Mucosa of descending colon (tissue), 3 donors: ENCODE measurements at places on chromosomes 7 and 10. TPM values are rescaled to one million over a fixed set of nuclear protein-coding genes. Genes with fewer than 3 reads are reported as not detected.

GRCh38 chr7:7972128-7972527 lies 3.5 kb downstream of the GLCCI1 start:
- DNase-seq: no peak

- DNase-seq: no peak
Observed at GRCh38 chr10:4867520-4868356, 41.7 kb downstream of the AKR1E2 start.

- no peak for DNase-seq
Observed at GRCh38 chr10:45064998-45065397, 64.3 kb downstream of the ZNF22 start.

GRCh38 chr7:2575733-2576340 lies 17.1 kb downstream of the IQCE start:
- no peak for DNase-seq

- peak; percentile 47 for DNase-seq
Observed at GRCh38 chr7:155291045-155291530, 6.6 kb upstream of the INSIG1 start.

GRCh38 chr10:113540845-113541548 lies 11.9 kb upstream of the HABP2 start:
- no peak for DNase-seq

- DNase-seq: no peak
Observed at GRCh38 chr10:116783011-116783655, 40.8 kb upstream of the HSPA12A start.

DNA sequence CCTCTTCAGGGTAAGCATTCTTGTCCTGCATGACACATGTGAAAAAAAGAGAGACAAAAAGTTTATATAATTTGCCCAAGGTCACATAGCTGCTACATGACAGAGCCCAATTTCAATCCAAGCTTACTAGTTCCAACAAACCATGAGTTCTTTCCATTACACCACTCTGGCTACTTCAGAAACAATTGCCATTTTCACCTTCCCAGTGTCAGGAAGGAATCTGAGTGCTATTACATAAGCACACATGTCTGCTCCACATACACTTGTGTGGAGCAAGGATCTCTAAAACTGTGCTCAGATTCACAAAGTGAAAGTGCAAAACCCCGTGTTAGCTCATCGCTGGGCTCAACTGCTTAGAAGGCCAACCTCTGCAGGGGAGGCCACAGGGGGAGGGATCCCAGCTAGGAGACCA lies 356.2 kb upstream of the NFE2L3 start:
- no peak for DNase-seq

DNA sequence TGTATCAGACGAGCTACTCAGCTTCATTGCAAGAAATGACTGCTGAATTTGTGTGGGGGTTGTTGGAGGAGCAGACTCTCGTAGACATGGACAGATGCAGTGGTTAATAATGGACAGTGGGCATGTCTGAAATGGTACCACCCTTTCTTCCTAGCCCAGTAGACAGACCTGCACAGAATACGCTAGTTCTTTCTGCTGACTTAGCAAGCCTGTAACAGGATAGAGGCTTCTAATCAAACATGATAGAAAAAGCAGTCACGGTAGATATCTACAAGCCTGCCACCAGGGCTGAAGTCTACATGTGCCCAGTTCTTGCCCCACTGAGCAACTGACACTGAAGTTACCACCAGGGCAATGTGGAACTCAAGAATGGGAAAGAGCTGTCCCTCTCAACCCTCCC lies 188.0 kb downstream of the FANK1 start:
- no peak for DNase-seq

GRCh38 chr10:76523791-76524351 lies 1092.4 kb downstream of the LRMDA start:
- DNase-seq: no peak

- no peak for DNase-seq
Observed at GRCh38 chr7:133705596-133705995, 421.5 kb upstream of the LRGUK start.

DNA sequence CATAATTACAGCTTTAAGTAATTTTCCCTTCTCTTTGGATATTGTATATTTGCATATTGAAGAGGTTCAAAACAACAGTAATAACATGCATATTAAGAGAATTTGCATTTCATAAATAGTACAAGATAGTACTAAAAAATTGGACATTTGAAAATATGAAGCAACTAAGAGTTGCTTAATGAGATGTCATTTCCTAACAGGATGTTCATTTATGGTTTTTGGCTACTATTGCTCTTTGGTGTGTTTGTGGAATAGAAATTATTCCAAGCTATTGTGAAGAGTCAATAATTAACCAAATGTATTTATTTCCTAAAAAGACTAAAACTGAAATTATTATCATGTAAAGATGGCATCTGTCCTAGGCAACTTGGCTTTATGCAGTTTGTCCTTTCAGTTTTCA lies 4.1 kb upstream of the SGCE start:
- no peak for DNase-seq

GRCh38 chr10:114655671-114656070 lies 2.4 kb downstream of the ABLIM1 start:
- DNase-seq: no peak

GRCh38 chr10:20274571-20274970 lies 458.3 kb downstream of the PLXDC2 start:
- no peak for DNase-seq

- no peak for DNase-seq
Observed at GRCh38 chr7:78125884-78126283, 327.3 kb downstream of the PHTF2 start.

- no peak for DNase-seq
Observed at GRCh38 chr10:43872644-43873043, 224.0 kb upstream of the ZNF32 start.

- no peak for DNase-seq
Observed at GRCh38 chr10:96556003-96556402, 30.8 kb downstream of the TM9SF3 start.

DNA sequence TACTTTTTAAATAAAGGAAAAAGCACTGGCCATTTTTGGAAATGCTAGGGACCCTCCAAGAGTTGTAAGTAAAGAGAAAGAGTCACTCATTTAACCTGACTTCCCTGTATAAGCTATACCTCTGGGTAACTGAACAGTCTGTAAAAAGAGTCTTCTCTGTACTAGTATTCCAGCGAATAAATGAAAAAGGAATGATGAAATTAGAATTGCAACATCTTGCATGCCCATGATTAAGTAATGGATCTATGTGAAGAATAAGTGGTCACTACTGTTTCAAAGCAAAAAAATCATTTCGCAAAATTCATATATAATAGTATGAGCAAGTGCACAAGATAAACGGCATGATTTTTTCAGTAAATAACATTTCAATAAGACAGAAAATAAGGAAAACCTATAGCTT lies 116.8 kb downstream of the ZFAND4 start:
- DNase-seq: no peak

- DNase-seq: no peak
Observed at GRCh38 chr7:45181286-45181960, 23.8 kb downstream of the RAMP3 start.

- no peak for DNase-seq
Observed at GRCh38 chr10:48358162-48358561, 51.7 kb downstream of the MAPK8 start.

DNA sequence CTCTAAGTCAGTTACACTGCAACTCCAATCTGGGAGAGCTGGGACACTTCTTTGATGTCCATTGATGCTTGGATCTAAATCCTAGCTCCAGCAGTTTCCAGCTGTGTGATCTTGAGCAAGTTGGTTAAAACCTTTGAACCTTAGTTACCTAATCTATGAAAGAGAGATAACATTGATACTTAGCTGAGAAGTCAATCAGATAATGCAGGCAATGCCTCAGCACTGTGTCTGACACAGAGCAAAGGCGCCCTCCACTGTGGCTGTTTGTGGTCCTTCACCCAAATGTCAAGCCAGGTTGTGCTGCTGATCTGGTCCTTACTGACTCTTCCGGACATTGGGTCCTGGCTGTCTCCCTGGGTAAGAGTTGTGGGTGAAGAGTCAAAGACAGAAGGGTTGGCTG lies 20.2 kb downstream of the DNTT start:
- no peak for DNase-seq

GRCh38 chr10:122051609-122052385 lies 62.8 kb downstream of the TACC2 start:
- peak; percentile 85 for DNase-seq

The NEBL gene
- total RNA-seq: 14.7 TPM

The KCND2 gene
- 0.98 TPM for total RNA-seq

The ACTR3C gene
- total RNA-seq: 29.9 TPM

The AOC1 gene
- total RNA-seq: 249 TPM

The CDHR3 gene
- 12.1 TPM for total RNA-seq

The TMEM270 gene
- not detected for total RNA-seq

The NME8 gene
- total RNA-seq: not detected

The FGF8 gene
- total RNA-seq: not detected

The SMKR1 gene
- total RNA-seq: not detected

The AUTS2 gene
- total RNA-seq: 31.2 TPM

The NKX6-2 gene
- total RNA-seq: not detected

The MYH16 gene
- total RNA-seq: not detected

The FBXO24 gene
- 1.1 TPM for total RNA-seq

The MALRD1 gene
- total RNA-seq: 0.41 TPM
